Astrocyte of the spinal cord (primary cell): ENCODE measurements at places on chromosomes 2 and 18.
A peak's percentile ranks its signal among the peaks of the same experiment; 100 is the strongest.

- DNase-seq, result peak; percentile 54
Observed at GRCh38 chr2:238380785-238381184, 45.9 kb upstream of the ASB1 start.

- DNase-seq, result no peak
Observed at GRCh38 chr2:205868053-205868452, 185.8 kb downstream of the NRP2 start.

DNA sequence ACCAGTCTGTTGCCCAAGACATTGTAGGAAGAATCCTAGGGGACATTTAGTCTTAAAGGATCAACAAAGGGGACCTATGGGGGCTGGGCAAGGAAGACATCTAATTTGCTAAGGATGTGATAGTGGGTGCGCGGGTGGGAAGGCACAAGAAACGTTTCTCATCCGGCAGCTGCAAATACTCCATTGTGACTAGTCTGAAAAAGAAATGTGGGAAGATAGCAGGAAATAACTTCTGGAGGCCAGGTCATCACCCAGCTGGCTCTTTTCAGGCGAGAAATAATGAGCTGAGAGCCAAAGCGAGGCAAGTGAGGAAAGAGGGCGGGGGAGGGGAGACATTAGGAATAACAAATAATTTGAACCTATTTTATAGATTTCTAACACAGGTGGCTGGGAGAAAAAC, 70.3 kb upstream of the NCK2 start:
- DNase-seq, result no peak

DNA sequence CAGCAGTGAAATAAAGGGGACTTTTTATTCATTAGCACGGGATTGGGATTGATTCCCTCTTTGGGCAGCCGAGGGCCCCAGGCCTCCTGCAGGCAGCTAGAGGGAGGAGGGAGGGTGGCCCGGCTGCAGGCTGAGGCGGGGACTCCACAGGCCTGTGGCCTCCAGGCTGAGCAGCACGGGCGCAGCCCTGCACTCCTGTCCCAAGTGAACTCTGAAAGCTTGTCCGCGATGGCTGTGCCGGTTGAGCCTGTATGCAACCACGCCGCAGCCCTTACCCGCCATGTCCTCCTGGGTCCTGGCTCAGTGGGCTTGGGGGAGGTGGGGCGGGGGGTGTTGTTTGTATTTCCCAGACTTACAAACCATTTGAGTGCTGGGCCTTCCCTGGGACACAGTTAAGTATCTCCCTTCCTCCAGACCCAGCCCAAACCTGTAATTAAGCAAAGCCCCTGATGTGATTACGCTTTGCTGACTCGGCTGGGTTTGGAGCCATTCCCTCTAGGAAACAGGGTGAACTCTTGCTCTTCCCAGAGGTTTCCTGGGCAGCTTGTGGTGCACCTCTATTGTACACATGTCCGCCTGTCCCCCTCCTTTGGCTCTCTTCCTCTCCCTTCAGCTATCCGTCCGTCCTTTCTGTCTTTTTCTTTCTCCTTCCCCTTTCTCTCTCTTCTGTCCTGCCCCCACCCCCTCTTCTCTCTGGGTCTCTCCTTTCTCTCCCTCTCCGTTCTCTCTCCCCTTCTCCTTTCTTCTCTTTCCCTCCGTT, 5.3 kb downstream of the GLI2 start:
- peak; percentile 40 for DNase-seq

- no peak for DNase-seq
Observed at GRCh38 chr2:40433736-40434135, 18.2 kb downstream of the SLC8A1 start.

- no peak for DNase-seq
Observed at GRCh38 chr2:105748566-105748965, 3.9 kb downstream of the NCK2 start.

- DNase-seq, result peak; percentile 50
Observed at GRCh38 chr18:38241216-38241615, 675.6 kb upstream of the CELF4 start.

DNA sequence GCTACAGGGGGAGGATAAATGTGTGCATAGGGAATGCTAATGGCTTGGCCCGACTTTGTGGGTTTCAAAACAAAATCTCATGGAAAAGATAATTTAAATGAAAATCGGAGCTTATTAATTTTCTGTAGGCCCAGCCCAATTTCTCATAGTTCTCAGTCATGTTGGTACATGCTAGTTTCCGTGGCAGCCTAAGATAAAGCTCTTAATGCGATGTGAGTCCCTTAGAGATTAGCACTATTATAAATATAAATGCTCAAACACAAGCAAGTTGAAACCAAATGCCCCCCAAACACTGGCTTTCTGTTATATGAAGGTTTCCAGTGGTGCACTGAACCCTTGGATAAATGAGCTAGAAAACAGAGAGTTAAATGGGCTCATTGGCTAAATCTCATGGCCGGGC, 168.0 kb downstream of the BCL2 start:
- DNase-seq, result no peak

DNA sequence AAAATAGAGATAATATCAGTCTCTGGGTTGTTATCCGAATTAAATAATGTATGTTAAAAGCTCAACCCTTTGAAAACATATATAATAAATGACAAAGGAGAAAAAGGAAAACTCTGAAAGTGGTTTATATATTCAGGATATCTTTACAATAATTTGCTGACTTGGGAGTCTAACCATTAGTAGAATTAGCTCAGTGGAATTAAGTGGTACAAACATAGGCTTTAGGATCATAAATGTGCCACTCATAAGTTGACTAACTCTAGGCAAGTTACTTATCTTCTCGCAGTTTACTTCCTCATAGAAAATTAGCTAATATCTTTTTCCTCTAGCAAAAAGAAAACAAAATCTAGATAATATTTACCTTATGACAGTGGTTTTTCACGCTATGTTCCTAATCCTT, 44.6 kb downstream of the HEATR5B start:
- DNase-seq, result no peak

- DNase-seq, result no peak
Observed at GRCh38 chr2:194696690-194697089, 960.3 kb upstream of the SLC39A10 start.

- DNase-seq, result no peak
Observed at GRCh38 chr2:94879982-94880377, 8.8 kb downstream of the TEKT4 start.
